ENCODE measurements at places on chromosomes 3 and 15. TPM values are rescaled to one million over a fixed set of nuclear protein-coding genes. Genes with fewer than 3 reads are reported as not detected.

The ATP13A4 gene
- 33.0 TPM for total RNA-seq

The LRRC31 gene
- total RNA-seq: 15.2 TPM

The OGG1 gene
- 34.8 TPM for total RNA-seq

The KLHL40 gene
- total RNA-seq: not detected

The TGM4 gene
- total RNA-seq: not detected

Data from stomach (tissue), 19 donors.